ENCODE measurements at places on chromosomes 1 and 21.
A peak's percentile ranks its signal among the peaks of the same experiment; 100 is the strongest.

DNA sequence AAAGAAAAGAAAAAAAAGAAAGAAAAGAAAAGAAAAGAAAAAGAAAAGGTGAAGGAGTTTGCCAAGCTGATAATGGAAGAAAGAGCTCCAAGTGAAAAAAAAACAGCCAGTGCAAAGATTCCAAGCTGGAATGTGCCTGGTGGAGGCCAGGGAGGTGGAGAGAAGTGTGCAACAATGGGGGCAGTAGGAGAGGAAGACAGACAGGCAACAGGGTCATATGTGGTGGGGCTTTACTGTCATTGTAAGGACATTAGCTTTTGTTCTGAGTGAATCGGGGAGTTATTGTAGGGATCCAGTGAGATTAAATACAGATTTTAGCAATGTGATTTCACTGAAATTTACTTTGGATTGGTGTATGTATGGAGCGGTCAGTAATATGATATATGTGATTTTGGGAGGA is 14.0 kb upstream of the MYSM1 start:
- DNase-seq: no peak

DNA sequence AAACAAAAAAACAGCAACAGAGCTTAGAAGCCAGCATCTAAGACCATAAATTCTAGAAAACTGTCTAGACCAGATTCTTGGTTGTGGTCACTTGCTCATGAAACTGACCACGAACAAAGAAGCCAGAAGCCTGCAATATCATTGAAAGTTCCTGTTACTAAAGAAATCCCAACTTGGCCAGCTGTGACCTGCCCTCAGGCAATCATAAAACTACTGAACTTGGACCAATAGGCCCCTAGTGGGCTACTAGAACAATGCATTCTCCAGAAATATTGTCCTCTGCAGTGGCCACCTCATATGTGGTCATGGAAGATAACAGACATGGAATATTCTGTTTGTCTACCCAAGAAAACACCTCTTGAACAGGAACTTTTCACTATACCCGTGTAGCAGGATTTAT is 87.7 kb downstream of the SPATA17 start:
- DNase-seq: no peak

GRCh38 chr1:182213163-182213562 is 151.7 kb upstream of the ZNF648 start:
- DNase-seq: no peak

- DNase-seq: no peak
These were observed 2.0 kb upstream of the PERM1 start for GRCh38 chr1:983798-984475.

DNA sequence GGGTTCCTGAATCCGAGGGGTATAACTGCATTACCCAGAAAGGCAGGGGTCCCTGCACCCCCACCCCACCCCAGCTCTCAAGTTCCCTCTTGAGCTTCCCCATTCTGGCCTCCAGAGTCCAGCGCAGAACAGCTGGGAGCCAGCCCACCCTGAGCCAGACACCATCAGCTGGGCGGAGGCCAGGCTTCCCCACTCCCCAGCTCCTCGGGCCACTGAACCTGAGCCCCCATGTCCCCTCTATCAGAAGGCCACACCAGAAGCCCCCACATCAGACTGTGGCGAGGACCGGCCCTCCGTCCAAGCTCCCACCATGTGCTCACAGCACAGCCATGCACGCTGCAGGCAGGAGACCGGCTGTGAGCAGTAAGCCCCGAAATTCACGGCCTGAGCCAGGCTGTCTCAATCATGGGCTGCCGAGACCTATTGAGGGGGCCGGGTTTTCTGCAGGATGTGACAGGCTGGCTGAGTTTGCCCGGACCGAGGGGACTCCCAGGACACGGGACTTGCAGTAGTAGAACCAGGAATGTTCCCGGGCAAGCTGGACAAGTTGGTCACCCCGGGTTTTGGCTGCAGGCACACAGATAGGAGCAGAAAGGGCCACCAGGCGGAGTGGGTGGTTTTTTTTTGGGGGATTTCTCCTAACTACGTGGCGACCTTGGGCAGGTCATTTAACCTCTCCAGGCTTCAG is 25.5 kb upstream of the TNFRSF1B start:
- no peak for DNase-seq

DNA sequence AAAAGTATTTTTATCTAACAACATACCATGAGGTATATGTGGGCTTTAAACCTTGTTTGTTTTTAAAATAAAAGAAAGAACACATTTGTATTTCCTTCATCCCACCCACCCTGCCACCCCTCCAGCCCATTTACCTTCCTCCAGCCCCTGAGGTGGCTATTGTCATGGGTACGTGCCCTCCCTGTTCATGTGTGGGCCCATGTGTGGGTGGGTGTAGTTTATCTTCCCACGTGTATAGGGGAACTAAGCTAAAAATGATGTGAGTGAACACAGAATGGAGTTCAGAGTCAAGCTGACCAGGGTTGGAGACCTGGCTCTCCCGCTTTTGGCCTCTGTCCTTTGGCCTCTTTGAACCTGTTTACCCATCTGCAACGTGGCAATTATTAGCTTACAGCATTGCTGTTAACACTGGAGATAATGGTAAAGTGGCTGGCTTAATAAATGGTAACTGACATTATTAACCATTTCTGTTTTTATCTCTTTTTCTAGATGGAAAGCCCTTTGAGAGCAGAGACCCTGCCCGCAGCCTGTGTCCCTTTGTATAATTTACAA is 78.1 kb upstream of the WDR26 start:
- no peak for DNase-seq

DNA sequence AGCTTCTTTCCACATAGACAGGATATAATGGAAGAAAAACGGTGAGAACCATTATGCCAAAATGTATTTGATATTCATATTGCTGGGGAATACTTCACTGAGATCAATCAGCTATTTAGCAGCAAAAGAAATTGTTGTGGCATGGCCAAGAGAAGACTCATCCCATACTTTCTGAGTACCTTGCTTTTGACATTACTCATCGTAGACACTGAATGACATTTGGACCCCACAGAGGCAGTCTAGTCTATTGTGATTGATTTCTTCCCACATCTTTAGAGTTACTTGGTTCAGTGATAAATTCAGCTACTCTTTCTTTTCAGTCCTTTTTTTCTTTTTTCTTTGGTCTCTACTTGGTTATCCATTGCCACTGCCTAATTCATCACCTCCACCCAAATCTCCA is 22.1 kb downstream of the ATP1B1 start:
- DNase-seq: no peak

- peak; percentile 50 for DNase-seq
These were observed 40.9 kb upstream of the BEND5 start for GRCh38 chr1:48817505-48818114.

DNA sequence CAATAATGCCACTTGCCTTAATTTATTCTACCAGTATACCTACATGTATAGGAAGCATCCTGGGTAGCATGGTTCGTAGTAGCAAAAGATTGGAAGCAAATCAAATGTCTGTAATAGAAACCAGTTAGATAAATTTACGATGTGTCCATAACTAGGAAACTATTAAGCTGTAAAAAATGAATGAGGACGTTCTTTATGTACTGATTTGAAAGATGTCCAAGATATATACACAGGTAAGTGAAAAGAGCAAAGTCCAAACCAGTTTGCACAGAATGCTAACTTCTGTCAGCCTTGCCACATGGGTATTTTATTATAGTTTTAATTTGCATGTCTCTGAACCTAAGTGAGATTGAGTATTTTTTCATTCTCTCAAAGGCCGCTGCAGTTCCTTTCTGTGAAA is 251.8 kb upstream of the IRF2BP2 start:
- no peak for DNase-seq

- no peak for DNase-seq
These were observed 472 bp downstream of the DTL start for GRCh38 chr1:212035835-212036605.

DNA sequence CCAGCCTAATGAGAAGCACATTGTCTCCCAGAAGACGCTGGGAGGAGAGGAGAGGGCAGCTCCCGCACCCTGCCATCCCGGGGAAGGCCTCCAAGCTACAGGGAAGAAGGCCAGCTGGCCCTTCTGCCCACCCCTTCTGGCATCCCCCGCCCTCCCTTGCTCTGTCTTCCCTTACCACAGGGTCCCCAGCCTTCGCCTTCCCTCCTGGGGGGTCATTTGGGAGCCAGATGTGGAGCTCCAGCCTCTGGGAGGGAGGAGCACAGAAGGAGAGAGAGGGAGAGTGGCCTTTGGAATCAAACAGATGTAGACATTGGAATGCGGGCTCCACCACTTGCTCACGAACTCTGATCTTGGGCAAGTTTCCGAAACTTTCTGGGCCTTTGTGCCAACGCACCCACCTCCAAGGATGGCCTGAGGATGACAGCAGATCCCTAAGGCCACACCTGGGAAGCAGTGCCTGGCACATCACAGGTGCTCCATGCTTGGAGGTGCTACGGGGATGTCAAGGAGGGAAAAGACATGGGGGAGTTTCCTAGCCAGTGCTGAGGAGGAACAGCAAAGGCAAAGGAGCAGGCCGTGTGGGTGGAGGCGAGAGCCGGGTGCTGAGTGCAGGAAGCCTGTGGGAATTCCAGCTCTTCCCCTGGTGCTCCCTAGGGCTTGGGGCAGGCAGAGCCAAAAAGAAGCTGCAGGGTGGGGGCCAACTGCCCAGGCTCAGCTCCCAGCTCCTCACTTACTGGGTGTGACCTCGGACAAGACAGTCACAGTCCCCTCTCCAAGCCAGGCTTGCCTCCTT is 23.1 kb upstream of the RSPO1 start:
- DNase-seq: no peak

DNA sequence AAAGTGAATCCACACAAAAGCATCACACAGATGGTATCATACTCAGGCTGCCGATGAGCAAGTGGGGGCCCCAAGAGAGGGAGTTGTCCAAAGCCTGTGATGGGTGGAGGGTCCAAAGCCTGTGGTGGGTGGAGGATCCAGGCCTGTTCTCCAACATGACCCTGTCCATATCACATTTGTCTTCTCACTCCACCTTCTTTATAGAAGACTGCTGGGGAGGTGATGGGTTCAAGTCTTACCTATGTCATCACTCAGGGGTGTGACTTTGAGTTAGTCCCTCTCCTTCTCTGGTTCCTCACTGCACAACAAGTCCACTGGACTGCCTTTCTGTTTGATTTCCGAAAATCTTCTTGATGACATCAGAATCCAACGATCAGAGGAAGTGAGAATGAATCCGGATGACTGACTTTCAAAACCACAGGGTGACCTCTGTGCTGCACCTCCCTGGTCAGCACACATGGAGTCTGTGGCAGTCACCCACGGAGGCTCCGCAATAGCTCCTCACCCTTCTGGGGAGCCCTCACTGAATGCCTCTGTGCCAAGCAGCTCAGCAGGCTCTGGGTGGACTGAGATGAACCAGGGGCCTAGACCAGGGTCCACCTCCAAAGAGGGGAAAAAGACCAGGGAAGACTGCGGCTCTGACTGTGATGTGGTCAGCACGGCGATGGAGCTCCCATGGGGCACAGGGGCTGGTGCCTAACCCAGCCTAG is 166.8 kb downstream of the HIVEP3 start:
- DNase-seq: no peak

DNA sequence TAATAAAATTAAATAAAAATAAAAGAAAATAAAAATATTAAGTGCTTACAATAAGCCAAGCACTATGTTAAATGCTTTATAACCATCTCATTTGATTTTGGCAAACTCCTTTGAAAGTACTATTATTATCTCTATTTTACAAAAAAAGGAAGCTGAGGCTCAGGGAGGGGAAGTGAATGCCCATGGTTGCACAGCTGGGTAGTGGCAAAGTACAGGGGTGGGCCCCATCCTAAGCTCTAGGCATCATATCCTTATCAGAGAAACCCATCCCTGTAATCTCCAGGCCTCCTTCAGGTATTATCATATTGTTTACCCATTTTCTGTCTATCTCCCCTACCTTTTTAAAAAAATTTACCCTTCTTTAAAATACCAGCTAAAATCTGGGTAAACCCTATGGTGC is 2.3 kb upstream of the MED18 start:
- DNase-seq: no peak

GRCh38 chr1:240413732-240414131 is 198.2 kb downstream of the GREM2 start:
- DNase-seq: no peak

- no peak for DNase-seq
These were observed 29.1 kb upstream of the TADA1 start for GRCh38 chr1:166905136-166905535.

- no peak for DNase-seq
These were observed 15.7 kb upstream of the FGR start for GRCh38 chr1:27650539-27651175.

GRCh38 chr1:33045814-33046213 is 9.1 kb upstream of the AK2 start:
- DNase-seq: no peak

- no peak for DNase-seq
These were observed 231.5 kb upstream of the SNX7 start for GRCh38 chr1:98429965-98430443.

DNA sequence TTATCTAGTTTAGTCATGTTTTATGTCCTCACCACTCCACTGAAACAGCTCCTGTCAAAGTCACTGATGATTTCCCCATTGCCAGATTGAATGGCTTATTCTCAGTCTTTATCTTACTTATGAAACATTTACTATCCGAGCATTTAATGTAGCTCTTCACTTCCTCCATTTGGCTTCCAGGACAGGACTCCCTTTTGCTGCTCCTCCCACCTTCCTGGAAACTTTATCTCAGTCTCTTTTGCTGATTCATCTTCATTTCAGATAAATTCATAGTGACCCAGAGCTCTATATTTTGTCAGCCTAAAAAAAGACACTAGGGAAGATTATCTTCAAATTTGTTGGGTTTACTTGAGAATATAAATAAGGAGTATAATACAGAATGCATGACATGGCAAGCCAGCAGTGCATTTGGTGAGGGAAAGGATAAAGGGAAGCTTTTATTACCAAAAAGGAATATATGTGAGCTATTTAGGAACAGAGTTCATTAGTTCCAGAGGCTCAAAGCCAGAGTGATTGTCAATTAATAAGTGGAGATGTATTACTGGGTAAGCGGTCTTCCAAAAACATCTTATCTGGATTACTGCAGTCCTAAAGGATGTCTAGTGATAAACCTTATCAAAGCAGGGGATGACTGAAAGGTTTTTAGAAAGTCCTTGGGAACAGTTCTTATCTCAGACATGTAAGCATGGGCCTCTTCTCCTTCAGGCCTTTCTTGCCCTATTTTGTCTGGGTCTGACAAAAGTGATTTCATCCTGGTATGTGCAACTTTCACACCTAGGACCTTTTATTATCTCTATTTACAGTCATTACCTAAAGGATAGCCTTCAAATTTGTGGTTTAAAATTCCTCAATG is 25.6 kb downstream of the IL23R start:
- DNase-seq: no peak

GRCh38 chr1:154755858-154756730 is 114.0 kb downstream of the KCNN3 start:
- DNase-seq: no peak

Measured in NT2/D1 (cell line).